ENCODE measurements at places on chromosomes 16 and 17.

DNA sequence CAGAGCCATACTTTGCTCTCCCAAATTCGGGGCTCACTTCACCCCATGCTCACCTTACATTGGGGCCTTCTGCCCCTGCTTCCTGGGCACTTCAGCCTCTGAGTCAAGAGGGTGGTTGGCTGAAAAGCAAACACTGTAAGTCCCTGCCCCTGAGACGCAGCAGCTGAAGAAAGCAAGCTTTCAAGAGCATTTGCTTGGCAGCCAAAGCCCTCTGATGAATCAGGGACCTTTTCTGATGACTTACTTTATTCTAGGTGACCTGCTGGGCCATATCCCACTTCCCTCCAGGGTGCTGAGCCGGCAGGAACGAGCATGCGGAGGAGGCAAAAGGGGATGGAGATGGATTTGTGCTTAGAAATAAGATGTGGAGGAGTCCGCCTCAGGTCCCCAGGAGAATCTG, 147.0 kb upstream of the TNRC6C start:
- no peak for DNase-seq

DNA sequence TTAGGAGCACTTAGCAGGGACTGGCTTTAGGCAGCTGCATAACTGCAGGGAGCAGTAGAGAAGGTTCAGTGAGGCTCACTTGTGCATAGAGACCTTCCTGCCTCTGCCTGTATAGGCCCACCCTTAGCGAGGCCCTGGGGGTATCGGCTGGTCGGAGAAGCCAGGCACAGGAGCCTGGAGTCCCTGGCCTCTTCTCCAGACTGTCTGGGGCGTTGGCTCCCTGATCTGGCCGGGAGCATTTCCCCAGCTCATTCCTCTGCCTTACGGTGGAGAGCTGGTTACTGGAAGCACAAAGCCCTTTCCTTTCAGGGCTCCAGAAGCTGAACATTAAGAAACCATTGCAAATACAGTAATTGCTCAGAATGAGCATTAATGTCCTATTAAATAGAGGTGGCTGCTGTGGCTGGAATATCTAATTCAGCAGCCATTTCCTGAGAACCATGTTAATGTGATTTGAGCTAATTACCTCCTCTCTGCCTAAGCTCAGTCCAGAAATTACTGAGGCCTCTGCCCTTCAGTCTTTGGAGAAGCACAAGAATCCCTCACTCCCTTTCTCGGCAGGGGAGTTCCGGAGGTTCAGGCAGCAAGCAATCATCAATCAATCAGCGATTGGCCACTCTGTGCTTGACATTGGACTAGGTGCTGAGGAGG, 18.8 kb upstream of the TMEM220 start:
- DNase-seq, result no peak

DNA sequence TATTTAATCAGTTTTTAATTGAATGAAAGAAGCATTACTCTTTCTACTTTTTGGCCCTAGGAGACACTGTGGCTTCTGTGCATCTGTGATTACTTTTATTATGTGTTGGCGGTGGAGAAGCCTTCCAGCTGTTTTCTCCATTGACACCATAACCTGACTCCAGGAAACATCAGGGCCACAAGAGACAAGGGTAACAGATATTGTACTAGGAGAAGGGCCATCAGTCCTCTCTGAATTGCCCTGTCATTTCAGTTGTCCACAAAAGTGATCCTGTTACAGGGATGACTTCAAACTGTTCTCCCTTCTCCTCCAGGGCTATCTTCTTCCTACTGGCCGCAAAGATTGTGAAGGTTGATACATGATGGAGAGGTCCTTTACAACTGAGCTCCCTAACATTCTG, 14.6 kb downstream of the KRT39 start:
- DNase-seq, result no peak

DNA sequence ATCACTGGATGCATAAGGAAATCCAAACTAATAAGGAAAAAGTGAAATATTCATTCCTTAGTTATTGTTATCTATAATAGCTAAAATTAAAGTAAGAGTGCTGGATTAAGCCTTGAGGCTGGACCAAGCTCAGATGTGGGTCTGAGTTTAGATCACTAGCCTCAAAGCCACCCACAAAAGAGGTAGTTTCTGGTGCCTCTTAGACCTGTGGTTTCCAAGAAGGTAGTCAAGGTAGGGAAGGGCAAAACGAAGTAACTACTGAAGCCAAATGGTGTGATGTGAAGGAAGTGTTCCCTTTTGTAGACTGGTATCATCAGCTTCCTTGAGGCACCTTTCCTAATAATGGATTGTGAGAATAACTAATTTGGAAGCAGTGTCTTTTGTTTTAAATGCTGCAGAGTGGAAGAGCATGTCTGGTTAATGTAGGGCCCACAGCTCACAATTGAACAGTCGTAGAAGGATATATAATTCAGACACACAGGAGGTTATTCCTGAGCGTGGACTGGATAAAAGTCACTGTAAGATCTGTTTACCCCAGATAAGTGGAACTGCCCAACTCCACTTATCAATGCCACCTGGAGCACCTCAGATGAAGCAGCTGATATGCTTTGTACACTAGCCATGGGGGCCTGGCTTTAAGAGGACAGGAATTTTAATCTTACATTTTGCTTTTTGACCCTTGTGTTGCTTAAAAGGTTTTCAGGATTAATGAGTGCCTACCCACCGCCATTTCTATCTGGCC, 31.7 kb upstream of the LCMT1 start:
- no peak for DNase-seq

GRCh38 chr16:10097271-10097670, 85.0 kb downstream of the GRIN2A start:
- no peak for DNase-seq

DNA sequence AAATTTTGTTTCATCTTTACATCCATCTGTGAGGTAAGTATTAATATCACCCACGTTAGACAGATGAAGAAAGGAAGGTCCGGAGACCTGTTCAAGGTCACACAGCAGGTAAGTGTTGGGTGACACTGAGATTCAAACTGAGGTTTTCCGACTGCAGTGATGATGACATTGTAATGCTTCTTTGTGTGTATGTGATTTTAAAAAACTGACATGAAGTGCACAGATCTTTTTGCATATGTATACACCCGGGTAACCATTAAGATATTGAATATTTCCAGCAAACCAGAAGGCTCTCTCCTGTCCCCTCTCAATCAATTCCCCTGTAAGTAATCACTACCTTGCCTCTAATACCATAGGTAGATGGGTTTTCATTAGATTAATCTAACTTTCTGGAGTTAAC, 1.5 kb upstream of the TANC2 start:
- DNase-seq, result no peak

DNA sequence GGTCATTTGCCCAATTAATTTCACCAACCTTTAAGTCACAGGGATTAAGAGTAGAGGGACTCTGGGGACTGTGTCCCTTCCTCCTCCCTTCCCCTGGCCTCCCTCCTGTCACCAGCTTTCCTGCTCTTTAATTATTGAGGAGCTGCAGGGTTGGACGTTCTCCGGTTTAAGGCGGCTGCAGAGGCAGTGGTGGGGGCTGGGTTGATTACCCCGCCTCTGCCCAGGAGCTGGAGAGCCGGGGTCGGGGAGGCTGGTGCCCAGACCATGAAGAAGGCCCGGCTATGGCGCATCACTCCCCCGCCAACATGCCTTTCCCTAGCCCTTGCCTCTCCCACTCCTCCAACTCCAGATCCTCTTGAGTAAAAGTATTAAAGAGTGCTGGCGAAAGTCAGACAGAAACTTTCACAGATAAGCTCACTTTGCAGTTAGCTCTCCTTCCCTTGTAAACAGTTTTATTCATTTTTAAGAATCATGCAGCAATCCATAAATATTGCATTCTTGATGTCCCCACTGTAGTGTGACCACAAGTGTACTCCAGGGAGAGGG, 1.1 kb upstream of the FOXJ1 start:
- DNase-seq, result no peak

DNA sequence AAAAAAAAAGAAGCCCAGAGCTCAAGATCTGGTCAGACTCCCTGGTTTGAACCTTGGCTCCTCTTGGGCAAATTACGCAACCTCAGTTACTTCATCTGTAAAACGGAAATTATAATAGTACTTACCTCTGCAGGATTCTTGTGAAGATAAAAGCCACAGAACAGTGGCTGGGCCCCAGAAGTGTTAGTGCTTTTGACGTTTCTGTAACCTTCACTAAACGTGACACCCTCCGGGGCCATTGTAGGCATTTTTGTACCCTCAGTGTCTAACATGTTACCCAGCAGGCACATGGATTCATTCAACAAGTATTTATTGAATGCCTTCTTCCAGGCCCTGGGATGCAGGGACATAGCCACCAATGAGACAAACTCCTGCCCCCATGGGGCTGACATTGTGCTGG, 58.0 kb downstream of the PITPNC1 start:
- DNase-seq, result no peak

GRCh38 chr16:88610080-88610479, 28.3 kb upstream of the IL17C start:
- no peak for DNase-seq

- no peak for DNase-seq
These were observed 21.1 kb downstream of the TANC2 start for GRCh38 chr17:62987136-62987535.

DNA sequence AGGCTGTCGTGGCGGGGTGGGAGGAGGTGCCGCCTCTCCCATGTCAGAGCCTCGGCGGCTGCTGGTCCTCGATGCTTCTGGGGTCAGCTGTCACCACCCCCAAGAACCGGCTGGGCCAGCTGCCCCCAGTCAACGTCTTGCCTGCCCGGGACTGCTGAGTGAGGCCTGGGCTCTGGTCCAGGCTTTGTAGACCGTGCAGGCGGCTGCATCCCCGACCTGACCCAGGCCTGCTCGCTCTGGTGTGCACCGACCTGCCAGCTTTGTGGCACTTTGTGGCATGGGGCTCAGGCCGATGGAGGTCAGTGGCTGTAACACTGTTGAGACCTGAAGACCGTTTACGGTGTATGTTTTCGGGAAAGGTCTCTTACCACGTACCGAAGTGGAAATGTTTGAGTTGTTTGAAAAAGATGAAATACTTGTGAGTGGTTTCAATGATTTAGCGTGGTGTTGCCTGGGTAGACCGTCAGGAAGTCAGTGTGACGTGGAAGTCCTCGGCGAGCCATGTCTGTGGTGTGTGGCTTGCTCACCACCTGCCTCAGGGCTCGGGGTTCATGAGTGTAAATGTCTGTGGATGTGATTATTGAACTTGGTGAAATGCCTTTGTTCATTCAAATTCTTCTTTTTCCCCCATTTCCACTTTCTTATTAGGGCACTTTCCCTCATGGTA, 53.2 kb upstream of the ZNF750 start:
- no peak for DNase-seq

- no peak for DNase-seq
These were observed 11.0 kb downstream of the SLC6A4 start for GRCh38 chr17:30224419-30224960.

GRCh38 chr16:84527532-84528269, 23.2 kb upstream of the MEAK7 start:
- DNase-seq, result no peak

DNA sequence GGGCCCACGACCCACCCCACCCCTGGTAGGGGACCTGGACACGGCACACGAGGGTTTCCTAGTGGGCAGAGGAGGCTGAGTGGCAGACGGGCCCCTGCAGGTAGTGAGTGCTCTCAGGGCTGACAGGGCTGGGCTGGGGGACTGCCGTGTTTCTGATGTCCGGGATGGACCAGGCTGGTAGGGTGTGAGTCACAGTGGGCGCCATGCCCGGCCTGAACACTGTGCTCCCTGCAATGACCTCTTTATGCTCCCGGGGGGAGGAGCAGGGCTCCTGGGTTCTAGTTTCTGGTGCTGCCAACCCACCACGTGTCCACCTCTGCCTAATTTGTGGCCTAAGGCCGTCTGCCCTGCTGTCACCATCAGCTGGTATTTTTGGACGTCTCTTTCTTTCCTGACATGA, 26.3 kb downstream of the ARHGAP23 start:
- DNase-seq, result peak; percentile 89

GRCh38 chr17:72921347-72922054, 171.0 kb downstream of the SLC39A11 start:
- DNase-seq, result no peak

DNA sequence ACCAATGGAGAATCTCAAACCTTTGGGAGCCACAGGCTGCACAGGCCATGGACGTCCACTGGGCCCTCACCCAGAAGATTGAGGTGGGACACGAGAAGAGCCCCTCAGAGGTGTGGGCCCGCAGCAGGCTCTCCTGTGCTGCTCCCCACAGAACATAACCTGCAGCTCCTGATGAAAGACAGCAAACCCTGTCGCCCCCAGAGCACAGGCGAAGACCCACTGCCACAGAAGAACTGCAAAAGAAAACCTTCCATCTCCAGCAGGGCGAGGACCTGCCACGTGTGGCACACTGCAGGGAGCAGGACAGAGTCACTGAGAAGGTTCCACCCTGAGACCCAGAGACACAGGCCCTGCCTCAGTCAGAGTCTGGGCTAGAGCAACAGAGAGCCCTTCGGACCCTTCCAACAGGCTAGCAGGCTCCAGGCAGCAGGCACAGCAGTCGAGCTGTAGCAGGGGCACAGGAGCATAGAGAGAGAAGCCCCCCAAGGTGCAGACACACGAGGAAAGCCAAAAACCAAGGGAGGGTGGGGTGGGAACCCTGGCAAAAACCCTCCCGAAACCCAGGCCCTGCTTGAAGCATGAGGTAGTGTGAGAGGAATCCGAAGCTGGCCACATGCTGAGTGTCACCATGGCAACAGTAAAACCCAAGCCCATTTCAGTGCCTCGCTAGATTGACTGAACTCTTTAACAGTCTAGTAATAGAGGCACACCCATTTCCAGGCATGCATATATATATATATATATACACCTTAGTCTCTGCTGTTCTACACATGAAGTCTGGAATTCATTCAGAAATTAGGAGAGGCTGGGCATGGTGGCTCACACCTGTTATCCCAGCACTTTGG, 60.0 kb upstream of the CHMP6 start:
- DNase-seq, result no peak

- no peak for DNase-seq
These were observed at the start of gene CTRB1 for GRCh38 chr16:75218256-75219076. TSS of gene CTRB1 (plus strand) at chr16:75218988. CDS start at chr16:75219008, 20 bp downstream.

DNA sequence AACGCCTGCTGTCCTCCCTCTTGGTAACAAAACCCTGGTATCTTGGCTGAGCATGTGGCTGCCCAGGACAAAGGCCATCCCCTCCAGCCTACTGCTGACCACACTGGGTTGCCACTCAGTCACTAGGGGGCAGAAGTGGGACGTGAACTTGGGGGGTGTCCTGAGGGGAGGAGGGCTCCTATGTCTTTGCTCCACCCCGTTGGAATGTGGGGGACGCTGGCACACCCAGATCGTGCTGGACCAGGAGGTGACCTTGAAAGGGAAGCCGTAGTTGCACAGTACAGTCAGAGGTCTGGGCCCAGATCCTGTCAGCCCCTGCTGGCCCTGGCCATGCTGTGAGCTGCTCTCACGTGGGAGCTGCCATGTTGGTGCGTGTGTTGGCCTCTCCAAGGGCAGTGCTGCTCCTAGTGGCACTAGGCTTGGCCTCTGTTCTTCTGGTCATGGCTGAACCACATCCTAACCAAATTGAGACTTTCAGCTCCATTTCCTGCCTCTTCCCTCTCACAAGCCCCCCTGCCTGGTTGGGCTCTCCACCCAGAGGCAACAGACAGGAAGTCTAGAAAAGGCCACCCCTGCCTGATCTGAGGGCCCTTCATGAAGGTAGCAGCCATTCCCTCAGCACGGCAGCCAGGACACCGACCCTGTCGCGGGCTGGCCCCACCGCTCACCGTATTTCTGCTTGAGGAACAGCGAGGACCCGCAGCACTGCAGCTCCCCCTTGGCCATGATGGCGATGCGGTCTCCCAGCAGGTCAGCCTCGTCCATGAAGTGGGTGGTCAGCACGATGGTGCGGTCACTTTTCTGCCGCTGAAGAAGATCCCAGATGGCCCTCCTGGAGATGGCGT, 29.0 kb upstream of the RNPS1 start:
- DNase-seq, result peak; percentile 44

- no peak for DNase-seq
These were observed 17.1 kb downstream of the ZNF213 start for GRCh38 chr16:3152027-3152276.

- DNase-seq, result no peak
These were observed 9.8 kb downstream of the SLC35B1 start for GRCh38 chr17:49698005-49698404.
